ENCODE measurements at places on chromosomes 4 and X.

- no peak for DNase-seq
These were observed 442 bp downstream of the NDUFB11 start for GRCh38 chrX:47143894-47144625.

DNA sequence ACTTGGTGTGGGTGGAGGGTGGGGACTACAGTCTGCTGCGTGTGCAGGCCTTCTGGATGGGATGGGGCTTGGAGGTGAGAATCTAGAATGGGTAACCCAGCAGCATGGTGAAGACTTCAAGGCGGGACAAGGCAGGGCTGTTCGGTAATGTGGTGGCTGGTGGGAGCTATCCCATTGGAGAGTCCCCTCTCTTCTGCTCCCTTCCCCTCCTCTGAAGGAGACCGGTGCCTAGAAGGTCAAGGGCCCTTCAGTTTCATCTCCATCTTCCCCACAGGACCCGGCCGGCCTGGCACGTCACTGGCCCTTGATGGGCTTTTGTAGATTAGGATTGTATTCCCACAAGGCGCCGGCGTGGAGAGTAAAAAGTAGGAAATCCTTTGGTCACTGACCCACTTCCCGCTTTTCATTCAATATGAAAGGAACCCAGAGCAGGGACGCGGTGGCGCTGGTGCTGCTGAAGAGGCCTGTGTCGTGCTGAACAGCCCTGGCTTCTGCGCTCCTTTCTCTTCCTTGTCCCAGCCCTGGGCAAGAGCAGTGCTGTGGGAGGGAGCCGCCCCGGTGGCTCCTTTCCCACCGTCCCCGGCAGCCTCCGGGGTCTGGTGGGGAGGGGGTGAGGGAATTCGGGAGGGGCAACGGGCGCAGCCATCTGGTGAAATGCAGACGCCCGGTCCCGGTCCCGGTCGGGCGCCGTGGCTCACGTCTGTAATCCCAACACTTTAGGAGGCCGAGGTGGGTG lies 7.3 kb upstream of the HMGB3 start:
- DNase-seq = no peak

DNA sequence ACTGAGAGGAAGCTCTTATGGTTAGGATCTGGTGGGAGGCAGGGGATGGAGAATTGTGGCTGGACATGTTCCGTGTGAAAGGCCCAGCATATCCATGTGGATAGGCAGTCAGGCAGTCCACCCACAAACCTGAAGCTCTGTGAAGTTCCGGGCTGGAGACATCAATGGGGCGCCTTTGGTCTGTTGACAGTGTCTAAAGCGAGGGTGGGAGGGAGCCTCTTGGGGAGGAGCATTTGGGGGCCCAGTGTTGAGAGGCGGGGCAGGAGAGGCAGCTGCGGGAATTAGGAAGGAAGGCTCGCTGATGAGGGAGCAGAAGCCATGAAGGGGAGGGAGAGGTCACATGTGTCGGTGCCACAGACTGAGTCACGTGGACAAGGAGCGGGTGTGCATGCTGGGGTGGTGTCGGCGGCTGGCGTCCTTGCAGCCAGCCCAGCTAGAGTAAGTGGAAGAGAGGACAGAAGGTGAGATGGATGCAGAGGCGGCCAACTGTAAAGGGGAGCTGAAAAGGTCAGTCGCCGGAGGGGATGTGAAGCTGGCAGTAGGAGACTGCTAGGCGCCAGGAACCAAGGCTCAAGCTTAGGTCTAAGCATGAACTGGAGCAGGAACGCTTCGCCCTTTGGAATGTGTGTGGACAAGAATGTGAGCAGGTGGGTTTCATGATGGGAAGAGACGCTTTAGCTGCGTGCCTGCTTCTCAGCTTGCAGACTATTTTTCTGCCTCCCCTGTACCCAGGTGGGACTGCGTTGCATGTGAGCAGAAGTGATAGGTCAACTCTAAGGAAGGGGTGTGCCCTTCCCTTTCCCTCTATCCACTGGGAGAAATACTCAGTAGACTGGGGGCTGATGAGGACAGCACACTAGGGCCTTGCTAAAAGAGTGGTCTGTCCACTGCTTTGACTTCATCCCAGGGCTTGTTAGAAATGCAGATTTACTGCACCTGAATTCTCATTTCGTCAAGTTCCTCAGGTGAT lies 44.0 kb upstream of the TLR2 start:
- DNase-seq = no peak

DNA sequence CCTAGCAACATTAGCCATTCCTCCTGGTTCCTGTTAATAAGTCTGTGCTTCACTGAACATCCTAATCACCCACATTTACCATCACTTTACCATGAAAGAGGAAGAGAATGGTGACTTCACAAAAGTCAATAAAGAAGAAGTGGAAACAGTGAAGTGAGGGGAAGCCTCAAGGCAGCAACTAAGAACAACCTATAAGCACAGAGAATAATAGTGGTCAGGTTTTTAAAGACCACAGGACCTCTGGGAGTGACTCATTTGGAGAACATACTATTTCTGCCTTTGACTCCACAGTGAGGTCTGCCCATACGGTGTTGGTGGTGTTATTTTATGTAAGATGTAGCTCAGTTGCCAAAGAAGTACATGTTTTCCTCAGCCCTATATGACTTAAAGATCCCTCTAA lies 86.0 kb upstream of the TET2 start:
- DNase-seq = no peak

DNA sequence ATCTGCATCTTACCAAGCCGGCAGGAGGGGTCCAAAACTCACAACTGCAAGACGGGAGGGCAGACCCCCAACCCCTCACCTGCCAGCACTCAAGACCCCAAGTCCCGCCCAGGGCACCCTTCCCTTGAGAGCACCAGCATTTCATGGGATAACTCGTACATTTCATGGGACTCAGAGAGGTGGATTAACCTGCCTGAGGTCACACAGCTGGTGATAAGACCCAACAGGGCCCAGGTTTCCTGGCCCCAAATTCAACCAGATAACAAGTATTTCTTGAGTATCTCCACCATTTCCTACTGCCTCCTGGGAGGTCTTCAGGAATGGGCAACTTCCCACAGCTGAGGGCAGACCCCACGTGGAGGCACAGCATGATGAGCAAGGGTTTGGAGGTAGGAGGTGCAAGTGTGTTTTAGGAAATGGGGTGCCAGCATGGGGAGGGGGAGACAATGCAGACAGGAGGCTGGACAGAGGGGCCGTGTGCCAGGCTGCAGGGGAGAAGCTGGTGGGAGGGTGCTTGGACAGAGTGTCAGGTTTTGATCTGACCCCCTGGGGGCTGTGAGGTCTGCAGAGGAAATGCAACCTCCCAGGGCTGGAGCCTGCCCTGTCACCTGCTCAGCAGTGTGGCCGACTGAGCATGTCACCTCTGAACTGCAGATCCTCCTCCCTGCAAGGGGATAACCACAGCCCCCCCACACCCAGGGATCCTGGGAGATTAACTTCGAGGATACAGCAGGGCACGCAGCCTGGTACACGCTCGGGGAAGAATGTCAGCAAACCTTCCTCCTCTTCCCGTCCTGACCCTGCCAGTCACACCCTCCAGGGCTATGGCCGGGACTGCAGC lies 4.4 kb downstream of the ADRA2C start:
- no peak for DNase-seq

- DNase-seq = no peak
These were observed 111.4 kb upstream of the LIMCH1 start for GRCh38 chr4:41426539-41426938.

DNA sequence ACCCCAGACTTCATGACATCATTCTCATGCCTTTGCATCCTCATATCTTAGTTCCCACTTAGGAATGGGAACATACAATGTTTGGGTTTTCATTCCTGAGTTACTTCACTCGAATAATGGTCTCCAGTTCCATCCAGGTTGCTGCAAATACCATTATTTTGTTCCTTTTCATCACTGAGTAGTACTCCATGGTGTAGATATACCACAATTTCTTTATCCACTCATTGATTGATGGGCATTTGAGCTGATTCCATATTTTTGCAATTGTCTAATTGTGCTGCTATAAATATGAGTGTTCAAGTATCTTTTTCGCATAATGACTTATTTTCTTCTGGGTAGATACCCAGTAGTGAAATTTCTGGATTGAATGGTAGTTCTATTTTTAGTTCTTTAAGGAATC lies 1026.8 kb downstream of the STPG2 start:
- DNase-seq = no peak

DNA sequence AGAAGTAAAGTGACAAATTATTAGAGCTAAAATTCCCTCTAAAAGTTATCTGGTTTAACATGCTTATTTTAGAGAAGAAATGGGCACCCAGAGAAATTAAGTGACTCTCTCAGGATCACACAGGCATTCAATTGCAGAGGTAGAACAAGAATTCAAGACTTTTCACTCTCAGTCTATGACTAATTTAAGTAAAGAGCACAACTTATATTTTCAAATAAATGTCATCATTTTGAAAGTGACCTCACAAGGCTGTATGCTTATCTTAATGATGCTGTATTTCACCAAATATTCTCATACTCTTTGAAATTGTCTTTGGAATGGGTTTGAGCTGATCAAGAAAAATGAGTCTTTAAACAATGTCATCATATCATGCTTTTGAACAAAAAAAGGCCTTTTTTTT lies 15.3 kb downstream of the GPR174 start:
- no peak for DNase-seq
